ENCODE measurements at places on chromosomes 3 and 15. TPM values are rescaled to one million over a fixed set of nuclear protein-coding genes. Genes with fewer than 3 reads are reported as not detected.

MRAS gene
- total RNA-seq: 396 TPM

DNA sequence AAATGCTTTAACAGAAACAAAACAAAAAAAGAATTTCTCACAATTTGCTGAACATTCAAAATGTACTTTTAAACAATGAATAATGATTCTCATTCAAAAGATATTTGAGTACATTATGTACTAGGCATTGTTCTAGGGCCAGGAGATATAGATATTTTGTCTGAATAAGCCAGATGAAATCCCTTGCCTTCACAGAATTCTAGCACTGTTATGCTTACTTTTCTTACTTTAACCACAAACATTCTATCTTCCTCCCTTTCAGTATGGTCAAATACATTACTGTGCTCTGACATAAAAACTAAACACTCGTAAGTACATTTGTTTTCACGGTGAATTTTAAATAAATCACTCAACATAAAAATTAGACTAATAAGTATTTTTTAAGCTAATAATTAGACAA is 116.7 kb downstream of the ADAM10 start:
- no peak for DNase-seq

OR5K2 gene
- total RNA-seq: not detected

- DNase-seq: no peak
These were observed 15.5 kb downstream of the GRM2 start for GRCh38 chr3:51722362-51722761.

DNA sequence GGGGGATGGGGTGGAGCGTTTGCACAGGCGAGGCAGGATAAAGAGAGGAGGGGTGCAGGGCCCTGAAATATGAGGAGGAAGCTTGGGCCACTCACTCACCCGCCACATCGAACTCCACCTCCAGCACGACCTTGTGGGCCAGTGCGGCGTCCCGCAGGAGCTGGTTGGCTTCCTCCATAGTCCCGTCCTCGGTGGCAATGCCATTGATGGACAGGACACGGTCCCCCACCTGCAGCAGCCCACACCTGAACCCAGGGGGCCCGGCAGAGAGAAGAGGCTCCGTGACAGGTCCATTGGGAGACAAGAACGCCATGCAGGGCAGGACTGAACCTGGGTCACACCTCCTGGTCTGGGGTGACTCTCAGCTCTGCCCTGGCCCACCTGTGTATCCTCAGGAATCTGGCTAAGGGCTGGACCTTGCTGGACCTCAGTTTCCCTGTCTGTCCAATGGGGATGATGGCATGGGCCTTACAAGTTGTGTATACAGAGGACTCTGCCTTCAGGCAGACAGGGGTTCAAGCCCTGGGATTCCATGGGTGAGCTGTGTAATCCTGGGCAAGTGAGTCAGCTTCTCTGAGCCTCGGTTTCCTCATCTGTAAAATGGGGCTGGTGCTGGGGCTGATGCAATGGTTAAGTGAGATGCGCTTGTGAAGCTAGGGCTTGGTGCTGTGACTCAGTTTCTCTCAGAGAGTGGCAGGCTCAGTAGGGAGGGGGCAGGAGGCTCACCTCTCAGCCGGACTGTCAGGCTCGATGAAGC is 26.4 kb downstream of the GRIP2 start:
- no peak for DNase-seq

- no peak for DNase-seq
These were observed 58.1 kb downstream of the PDIA5 start for GRCh38 chr3:123124971-123125370.

- no peak for DNase-seq
These were observed at the start of gene MYH15 for GRCh38 chr3:108510496-108510895. MYH15 (minus strand) TSS chr3:108510596; CDS start chr3:108510530, 66 bp downstream.

DNA sequence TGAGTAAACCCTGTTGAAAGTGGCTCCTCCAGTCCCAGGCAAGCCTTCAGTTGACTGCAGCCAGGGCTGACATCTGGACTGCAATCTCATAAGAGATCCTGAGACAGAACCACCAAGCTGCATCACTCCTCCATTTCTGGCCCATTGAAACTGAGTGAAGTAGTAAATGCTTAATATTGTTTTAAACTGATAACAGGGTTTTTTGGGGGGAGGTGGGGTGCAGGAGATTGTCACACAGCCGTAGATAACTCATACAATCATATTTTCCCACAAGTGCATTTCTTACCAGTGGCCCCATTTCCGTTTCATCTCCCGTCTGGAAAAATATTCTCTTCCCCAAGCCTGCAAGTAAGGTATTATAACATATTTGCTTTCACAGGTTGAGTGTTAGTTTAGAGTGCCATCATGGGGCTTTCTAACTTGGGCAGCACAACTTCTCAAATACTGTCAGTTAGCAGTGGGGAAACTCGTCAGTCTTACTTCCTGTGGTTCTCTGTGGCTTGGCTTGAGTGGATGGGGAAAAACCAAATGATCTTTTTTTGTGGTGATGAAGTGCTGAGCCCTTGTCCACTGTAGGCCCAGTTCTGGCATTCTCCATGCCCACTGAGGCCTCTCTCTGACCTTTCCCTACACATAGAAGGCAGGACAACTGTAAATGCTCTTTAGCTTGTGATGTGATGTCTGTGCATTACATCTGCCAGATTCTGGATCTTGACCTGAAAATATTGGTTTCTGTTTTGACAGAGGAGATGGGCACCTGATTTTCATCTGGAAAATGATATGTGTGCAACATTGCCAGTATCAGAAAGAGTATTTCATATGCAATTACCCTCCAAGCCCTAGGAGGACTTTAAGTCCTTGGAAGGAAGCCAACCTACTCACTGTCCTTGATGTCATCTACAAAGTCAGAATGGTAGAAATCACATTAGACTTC is 90.1 kb upstream of the BHLHE40 start:
- DNase-seq: no peak

DNA sequence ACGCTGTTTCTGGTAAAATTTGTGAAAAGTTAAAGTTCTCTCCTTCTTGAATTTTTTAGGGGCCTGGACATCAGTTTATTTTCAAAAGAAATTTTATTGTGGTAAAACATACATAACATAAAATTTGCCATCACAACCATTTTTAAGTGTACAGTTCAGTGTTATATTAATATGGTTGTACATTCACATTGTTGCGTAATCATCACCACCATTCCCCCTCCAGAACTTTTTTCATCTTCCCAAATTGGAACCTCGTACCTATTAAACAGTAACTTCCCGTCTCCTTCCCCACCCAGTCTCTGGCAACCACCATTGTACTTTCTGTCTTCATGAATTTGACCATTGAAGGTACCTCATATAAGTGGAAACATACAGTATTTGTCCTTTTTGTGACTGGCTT is 23.0 kb upstream of the XRN1 start:
- DNase-seq: no peak

DNA sequence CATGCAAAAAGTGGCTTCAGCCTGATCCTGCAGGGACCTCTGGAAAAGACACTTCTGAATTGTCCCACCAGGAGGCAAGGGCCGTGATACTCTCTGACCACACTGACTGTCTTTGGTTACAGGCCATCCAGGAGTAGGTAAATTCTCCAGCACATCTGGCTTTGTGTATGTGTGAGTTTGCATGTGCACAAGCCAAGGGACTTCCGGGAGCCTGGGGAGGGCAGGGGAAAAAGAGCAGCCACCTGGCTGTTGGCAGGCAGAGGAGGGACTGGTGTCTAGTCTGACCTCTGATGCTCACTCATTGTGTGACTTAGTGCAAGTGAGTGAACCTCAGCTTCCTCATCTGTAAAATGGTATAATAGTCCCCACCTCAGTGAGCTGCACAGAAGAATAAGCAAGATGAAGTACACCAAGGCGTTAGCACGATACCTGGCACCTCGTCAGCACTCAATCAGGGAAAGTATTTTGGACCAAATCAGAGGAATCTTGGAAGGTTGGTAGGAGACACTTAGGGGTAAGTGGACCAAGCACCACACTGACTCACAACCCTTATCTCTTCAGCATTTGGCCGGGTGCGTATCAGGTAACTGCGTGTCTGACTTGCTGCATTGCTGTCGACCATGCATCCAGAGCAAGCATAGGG is 19.1 kb downstream of the KLHL6 start:
- no peak for DNase-seq

DNA sequence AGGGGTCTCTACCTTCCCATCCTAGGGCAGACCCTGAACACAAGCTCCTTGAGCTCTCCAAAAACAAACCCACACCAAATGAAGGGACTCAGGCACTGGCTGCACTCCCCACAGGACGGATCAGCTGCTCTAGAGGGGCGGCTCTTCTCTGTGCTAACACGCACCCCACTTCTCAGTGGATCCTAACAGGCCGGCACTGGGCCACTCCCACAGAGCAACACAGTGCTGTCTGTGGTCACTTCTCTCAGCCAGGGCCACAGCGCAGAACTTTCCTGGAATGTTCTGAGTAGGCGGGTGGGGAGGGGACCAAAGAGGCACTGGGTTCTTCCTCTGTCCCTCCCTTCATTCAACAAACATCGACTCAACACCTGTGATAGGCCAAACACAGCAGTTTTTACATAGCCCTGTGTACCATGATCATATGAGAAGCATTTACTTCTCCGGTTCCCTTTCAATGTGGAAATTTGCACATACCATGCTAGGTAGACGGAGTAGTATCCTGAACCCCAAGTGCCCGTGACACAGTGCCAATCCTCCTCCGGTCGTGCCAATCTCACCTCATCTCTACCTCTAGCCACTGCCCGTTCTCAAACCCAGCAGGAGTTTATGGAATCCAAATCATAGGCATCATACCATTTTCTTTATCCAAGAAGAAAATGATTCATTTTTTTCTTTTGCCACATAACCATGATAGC is 98.1 kb downstream of the LRIG1 start:
- no peak for DNase-seq

FBXO40 gene
- 182 TPM for total RNA-seq

VEPH1 gene
- 0.41 TPM for total RNA-seq

REC114 gene
- 0.60 TPM for total RNA-seq

- no peak for DNase-seq
These were observed 8.1 kb downstream of the DCLK3 start for GRCh38 chr3:36756269-36756668.

GABRB3 gene
- total RNA-seq: 2.2 TPM

EPHB1 gene
- total RNA-seq: 1.4 TPM

DNA sequence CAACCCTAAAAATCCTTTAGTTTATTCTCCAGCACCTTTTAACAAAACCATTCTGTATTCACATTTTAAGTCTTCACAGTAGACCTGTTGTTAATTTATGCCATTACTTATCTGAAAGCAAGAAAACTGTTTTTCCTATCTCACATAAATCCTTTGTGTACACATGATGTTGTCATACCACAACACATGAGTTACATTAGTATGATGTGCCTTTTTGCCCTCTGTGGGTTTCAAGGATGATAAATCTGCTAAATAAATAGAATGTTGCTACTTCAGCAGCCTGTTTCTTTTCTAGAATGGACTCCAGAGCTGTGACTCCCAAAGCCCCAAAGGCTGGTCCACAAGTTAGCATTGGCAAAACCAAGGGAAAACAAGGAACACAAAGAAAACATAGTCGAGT is 151.6 kb downstream of the SERPINI1 start:
- DNase-seq: no peak

RPL39L gene
- 5.9 TPM for total RNA-seq

IRAK2 gene
- total RNA-seq: 2.0 TPM

DNA sequence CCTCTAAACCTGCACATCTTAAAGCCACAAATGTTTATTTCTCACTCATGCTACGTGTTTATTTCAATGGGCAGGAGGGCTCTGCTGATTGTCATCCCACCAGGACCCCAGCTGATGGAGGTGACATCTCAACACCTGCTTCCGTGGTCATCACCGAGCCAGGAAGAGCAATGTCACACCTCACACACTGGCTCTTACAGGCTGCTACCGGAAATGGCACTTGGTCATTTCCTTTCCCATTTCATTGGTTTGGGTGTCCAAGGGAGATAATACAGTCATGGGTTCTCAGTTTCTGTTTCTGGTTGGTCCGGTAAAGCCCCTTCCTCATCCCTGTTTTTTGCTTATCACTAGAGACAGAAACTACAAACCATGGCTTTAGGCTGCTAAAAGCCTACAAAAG is 41.9 kb downstream of the ABHD2 start:
- no peak for DNase-seq

DNA sequence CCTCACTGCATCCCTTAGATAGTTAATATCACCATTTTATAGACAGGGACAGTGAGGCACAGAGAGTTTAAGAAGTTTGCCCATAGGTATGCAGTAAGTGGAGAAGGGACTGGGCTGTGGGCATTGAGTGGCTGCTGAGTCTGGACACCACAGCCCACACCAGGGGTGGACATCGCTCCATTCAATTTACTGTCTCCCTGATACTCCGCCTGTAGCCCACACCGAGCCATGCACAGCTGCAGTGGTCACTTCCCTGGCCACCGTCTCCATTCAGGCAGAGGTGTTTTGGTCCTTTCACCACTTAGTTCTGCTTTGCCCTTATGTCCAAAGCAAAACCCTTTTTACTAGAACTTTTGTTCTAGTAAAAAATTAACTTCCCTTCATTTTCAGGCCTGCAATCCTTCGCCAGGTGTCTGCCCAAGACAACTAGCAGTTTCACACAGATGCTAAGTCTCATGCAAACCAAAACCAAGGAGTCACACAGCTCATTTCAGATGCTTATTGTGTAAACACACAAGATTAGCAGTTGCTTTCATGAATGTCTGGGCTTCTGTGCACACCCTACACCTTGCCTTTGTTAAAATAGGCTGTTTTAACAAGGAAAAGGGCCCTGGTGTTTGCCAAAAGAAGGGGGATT is 30.1 kb downstream of the ZNF35 start:
- DNase-seq: peak; percentile 69

DNA sequence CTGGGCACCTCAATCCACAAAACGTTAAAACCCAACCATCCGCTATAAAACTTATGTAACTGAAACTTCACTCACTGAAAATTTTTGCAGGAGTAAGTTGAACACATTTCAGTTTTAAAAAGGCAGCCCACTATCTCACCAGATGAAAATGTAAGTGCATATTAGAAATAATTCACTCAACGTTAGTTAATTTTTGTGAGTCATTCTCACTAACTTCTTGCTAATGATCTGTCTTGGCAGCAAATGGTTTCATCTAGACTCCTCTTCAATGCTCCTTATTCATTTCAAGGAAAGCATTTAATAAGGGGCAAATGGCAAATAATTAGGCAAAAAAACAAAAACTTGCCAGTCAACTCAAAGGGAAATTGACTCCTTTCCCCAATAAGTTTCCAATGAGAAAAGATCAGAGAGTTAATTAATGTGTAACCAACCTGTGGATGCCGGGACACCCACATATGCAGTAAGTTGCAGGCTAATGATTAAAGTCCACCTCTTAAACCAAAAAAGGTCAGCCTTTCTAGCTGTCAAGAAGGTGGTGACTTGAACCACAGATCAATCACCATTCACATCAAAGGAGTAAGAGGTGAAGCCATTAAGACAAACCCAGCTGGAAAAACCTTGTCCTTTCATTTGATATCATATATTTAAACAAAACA is 22.9 kb upstream of the PRICKLE2 start:
- DNase-seq: no peak

PRSS50 gene
- total RNA-seq: 0.11 TPM
